IMR-90 (cell line): ENCODE measurements at places on chromosomes 4 and X. TPM values are rescaled to one million over a fixed set of nuclear protein-coding genes. Genes with fewer than 3 reads are reported as not detected.

Gene MRPL1
- 13.4 and 33.6 TPM in 2 replicates for total RNA-seq

Gene SMIM10L2A
- under 0.01 TPM in 2 replicates for total RNA-seq

Gene FGF13
- under 0.01 and 0.18 TPM in 2 replicates for total RNA-seq

Gene MAGEC3
- total RNA-seq: not detected in 2 replicates

Gene MFAP3L
- total RNA-seq: 0.28 and 0.36 TPM in 2 replicates

Gene POLN
- total RNA-seq: 0.72 and 1.1 TPM in 2 replicates

Gene HCCS
- 24.0 and 35.8 TPM in 2 replicates for total RNA-seq

Gene ZFP92
- under 0.01 TPM in 2 replicates for total RNA-seq

Gene MAMLD1
- total RNA-seq: 1.4 TPM in 2 replicates

Gene TLR1
- total RNA-seq: 1.1 TPM in 2 replicates

Gene SUPT20HL2
- total RNA-seq: not detected in 2 replicates

GRCh38 chr4:161428180-161428965, 735.4 kb downstream of the FSTL5 start:
- H3K4me1 ChIP-seq: no peaks in the 10 kb centered on the region
- DNase-seq: no peak
- H3K4me3 ChIP-seq: no peak overlapping the region
- no peaks in the 10 kb centered on the region for H3K36me3 ChIP-seq

- peaks cover 8% of the 10 kb centered on the region for H3K4me1 ChIP-seq
- DNase-seq: no peak
- no peak overlapping the region for H3K4me3 ChIP-seq
- no peaks in the 10 kb centered on the region for H3K27me3 ChIP-seq
Measured at GRCh38 chr4:143288171-143288570, 48.5 kb upstream of the GAB1 start.

- no peaks in the 10 kb centered on the region for H3K36me3 ChIP-seq
- peaks cover 8% of the 10 kb centered on the region for H3K4me1 ChIP-seq
- no peak overlapping the region for H3K4me3 ChIP-seq
- DNase-seq: no peak
- no peak overlapping the region for H3K27ac ChIP-seq
Measured at GRCh38 chr4:102624505-102624904, 123.3 kb downstream of the NFKB1 start.

- no peak for DNase-seq
- no peaks in the 10 kb centered on the region; the same call in 1 of the 2 replicates for H3K4me1 ChIP-seq
- no peak overlapping the region for H3K4me3 ChIP-seq
- H3K27me3 ChIP-seq: no peaks in the 10 kb centered on the region
Measured at GRCh38 chr4:153421941-153422340, 44.2 kb upstream of the TMEM131L start.

DNA sequence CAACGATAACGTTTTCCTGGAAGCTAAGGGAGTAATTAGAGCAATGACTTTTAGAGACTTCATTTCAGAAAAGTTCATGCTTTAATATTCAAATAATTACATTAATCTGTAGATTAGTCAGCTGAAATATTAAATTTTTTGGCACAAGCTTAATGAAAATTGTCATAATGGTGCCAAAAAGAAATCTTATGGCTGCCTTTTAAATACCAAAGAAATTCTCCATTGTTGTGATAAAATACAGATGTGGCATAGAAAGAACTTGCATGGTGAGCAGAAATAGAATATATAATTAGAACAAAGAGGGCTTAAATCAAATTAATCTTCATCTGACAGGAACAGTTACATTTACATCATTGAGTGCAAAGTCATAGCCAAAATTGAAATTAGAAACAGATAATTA, 263.5 kb downstream of the AFF2 start:
- H3K4me1 ChIP-seq: no peaks in the 10 kb centered on the region
- H3K27ac ChIP-seq: no peak overlapping the region
- no peak for DNase-seq
- H3K27me3 ChIP-seq: no peaks in the 10 kb centered on the region

DNA sequence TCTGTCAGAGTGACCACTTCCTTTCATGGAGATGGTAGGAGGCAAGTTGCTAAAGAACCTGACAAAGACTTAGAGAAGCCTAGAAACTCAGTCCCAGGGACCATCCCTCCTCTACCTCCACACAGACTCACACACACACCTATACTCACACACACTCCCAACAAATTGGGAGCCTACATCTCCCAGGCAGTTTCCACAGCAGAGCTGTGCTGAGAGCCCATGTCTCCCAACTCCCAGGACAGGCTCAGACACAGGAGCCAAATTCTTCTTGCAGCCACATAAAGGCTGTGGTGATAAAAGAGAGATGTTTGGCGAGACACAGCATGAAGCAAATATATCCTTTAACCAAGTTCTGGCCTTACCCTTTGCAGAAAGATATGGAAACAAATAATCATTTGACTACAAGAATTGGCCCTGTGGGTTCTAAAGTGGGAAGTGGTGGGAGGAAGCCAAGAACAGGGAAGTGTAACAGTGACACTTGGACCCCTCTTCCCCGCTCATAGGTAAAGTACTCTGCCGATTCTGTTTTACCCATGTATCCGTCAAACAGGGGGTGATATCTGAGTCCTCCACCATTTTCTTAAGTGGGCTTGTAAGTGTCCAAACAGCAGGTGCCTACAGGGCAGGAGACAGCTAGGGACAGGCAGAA, 11.0 kb upstream of the IDS start:
- H3K27me3 ChIP-seq: peaks cover under 1% of the 10 kb centered on the region; the same call in 1 of the 2 replicates
- no peak overlapping the region for H3K27ac ChIP-seq
- H3K4me1 ChIP-seq: 0 out of 2 replicates have a peak, but pooled peaks cover under 1% of the 10 kb centered on the region
- no peak overlapping the region for H3K4me3 ChIP-seq

DNA sequence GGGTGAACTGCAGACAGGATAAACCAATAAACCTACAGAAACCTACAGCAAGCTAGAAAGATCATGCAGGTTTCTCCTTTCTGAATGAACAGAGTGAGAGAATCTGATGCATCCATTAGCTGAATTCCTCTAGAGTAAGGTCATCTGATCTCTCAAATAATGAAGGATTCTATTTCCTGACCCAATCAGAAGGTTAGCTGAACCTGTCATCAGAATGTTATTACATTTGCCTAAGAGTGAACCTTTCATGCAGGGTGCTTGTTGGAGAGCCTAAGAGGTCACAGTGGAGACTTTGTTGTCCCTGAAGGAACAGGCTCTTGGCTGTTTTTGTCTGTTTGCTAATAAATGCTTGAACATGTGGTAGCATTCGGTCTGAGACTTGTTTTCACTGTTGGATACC, 24.0 kb downstream of the MEPE start:
- H3K4me1 ChIP-seq: no peaks in the 10 kb centered on the region
- no peaks in the 10 kb centered on the region for H3K36me3 ChIP-seq
- H3K27ac ChIP-seq: no peak overlapping the region
- H3K27me3 ChIP-seq: peaks cover 6% of the 10 kb centered on the region

- H3K27me3 ChIP-seq: no peaks in the 10 kb centered on the region
- H3K27ac ChIP-seq: no peak overlapping the region
- no peak overlapping the region for H3K4me3 ChIP-seq
Measured at GRCh38 chrX:3771766-3772165, 58.3 kb upstream of the PRKX start.

- no peaks in the 10 kb centered on the region for H3K36me3 ChIP-seq
- peaks cover 4% of the 10 kb centered on the region for H3K4me1 ChIP-seq
- no peak overlapping the region for H3K27ac ChIP-seq
- H3K27me3 ChIP-seq: no peaks in the 10 kb centered on the region
- H3K4me3 ChIP-seq: no peak overlapping the region
- DNase-seq: no peak
Measured at GRCh38 chr4:23887989-23888388, 1.9 kb downstream of the PPARGC1A start.

DNA sequence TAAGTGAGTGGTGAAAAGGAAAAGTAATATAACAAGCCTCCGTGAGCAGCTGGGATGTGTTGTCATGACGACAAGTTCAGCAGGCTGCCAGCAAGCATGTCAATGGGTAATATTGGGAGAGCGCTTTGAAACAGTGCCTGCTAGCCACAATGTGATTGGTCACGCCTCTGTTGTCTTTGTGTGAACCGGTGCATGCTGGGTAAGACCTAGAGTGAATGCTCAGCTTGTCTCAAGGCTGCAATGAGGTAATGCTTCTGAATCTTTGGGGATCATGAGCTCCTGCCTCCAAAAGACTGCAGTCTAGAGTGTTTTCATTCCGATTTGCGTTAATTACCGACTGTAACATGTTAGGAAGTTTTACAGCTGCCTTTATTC, 54.9 kb downstream of the STOX2 start:
- H3K4me3 ChIP-seq: peak overlapping the region; percentile 24; the same call in 1 of the 2 replicates
- no peaks in the 10 kb centered on the region for H3K36me3 ChIP-seq
- H3K4me1 ChIP-seq: peaks cover 3% of the 10 kb centered on the region; the same call in 1 of the 2 replicates
- DNase-seq: peak; percentile 72
- H3K27ac ChIP-seq: no peak overlapping the region

DNA sequence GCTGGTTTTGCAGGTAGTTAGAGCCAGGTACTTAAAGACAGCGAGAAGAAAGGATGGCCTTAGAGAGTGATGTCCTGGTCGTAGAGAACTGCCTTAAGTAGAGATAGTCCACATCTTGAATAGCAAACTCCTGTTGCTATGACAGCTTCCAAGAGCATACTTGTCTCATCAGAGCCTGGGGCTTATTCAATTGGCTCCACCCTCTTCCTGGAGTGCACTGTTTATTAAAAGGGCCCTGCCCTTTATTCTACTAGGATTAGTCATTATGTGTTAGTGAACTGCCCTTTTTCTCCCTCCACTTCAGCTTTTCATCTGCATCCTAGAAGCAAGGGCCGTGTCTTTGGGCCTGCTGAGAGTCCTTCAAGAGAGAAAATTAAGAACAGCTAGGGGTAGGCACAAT, 94.5 kb upstream of the EOLA2 start:
- H3K36me3 ChIP-seq: no peaks in the 10 kb centered on the region
- peak overlapping the region; percentile 75 for H3K27ac ChIP-seq
- no peak overlapping the region for H3K4me3 ChIP-seq
- H3K4me1 ChIP-seq: peaks cover 6% of the 10 kb centered on the region; the same call in 1 of the 2 replicates
- peak; percentile 81 for DNase-seq

GRCh38 chr4:105022811-105023667, 123.6 kb upstream of the TET2 start:
- DNase-seq: peak; percentile 3
- no peaks in the 10 kb centered on the region for H3K27me3 ChIP-seq
- H3K4me3 ChIP-seq: no peak overlapping the region

DNA sequence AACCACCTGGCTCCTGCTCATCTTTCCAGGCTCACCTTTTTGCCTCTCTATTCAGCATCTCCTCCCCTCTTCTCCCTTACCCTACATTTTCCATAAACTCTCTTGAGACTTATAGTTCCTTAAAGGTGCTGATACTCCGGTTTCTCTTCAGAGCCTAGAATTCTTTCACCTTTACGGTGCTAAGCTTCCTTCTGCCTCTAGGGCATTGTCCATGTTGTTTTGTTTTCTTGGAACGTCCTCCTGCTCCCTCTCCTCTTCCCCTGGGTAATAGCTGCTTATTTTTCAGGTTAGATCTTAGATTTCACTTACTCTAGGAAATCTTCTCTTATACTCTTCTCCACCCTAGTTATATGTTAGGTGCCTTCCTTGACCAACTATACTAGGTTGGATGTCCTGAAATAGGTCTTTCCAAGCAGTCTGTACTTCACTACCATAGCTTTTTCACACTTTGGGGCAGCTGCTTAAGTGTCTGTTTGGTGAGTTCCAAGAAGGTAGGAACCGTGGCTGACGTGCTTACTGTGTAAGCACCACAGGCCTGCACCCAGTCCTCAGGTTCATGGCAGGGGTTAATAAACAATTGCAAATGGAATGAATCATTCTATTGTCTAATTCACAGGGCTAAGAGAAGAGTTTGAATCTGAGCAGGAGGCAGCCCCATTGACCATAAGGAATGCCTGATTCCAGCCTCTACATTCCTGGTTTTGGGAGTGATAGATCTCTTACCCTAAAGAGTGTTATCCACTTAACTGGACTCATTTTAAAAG, 227.5 kb downstream of the MGST2 start:
- no peak overlapping the region for H3K4me3 ChIP-seq
- DNase-seq: no peak
- no peaks in the 10 kb centered on the region for H3K36me3 ChIP-seq
- H3K27me3 ChIP-seq: no peaks in the 10 kb centered on the region
- H3K27ac ChIP-seq: no peak overlapping the region
- H3K4me1 ChIP-seq: peaks cover 3% of the 10 kb centered on the region

DNA sequence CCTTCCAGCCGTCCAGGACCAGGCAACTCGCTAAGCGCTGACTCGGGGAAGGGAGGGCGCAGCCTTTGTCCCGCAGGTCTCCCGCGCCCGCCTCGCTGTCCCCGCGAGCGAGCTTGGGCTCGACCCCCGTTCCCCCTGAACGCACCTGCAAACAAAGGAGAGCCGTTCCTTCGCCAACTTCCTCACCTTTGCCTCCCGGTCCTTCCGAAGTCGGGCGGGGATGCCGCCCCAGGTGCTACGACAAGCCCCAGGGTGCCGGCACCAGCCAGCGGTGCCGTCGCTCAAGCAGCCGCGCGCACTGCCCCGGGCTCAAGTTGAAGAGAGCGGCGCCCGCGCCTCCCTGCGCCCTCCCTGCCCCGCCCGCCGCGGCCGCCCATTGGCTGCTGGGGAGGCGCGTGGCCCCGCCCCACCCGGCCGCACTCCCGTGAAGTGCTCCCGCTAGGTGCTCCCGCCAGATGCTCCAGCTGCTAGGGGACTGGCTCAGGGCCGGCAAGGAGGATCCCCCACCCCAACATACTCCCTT, 107.1 kb downstream of the NSUN7 start:
- H3K4me3 ChIP-seq: peak overlapping the region; percentile 19
- DNase-seq: peak; percentile 38
- peaks cover 2% of the 10 kb centered on the region; the same call in 1 of the 2 replicates for H3K36me3 ChIP-seq
- H3K27me3 ChIP-seq: no peaks in the 10 kb centered on the region
- no peaks in the 10 kb centered on the region for H3K4me1 ChIP-seq
- no peak overlapping the region for H3K27ac ChIP-seq

DNA sequence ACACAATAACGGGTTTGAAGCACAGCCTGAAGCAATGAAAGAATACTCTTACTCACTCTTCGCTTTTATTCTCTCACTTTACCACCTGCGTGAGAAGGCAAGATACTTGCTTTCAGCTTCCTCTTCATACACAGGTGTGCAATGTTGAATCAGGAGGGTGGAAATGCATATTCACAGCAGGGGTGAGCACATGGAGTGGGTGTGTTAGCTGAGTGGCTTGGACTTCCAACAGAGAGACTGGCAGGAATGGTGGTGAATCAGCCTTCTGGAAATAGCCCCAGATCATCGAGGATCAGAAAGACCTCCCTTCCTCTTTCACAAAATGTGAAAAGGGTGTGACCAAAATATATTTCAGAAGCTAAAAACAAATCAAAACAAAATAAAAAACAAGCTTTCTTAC, 521.2 kb downstream of the STIM2 start:
- H3K36me3 ChIP-seq: no peaks in the 10 kb centered on the region
- H3K4me1 ChIP-seq: no peaks in the 10 kb centered on the region
- no peak overlapping the region for H3K27ac ChIP-seq
- no peaks in the 10 kb centered on the region for H3K27me3 ChIP-seq
- H3K4me3 ChIP-seq: no peak overlapping the region
- DNase-seq: no peak
